GM20000 (cell line): ENCODE measurements at places on chromosomes 7 and 10.
A peak's percentile ranks its signal among the peaks of the same experiment; 100 is the strongest.

- peak; percentile 2 for DNase-seq
These were observed 54.1 kb upstream of the MKRN1 start for GRCh38 chr7:140533394-140533872.

- no peak for DNase-seq
These were observed 71.3 kb downstream of the CPEB3 start for GRCh38 chr10:92219559-92219958.

GRCh38 chr10:5281356-5281755, 83.4 kb upstream of the UCN3 start:
- no peak for DNase-seq

- no peak for DNase-seq
These were observed 73.0 kb downstream of the CTBP2 start for GRCh38 chr10:125087191-125087896.

- DNase-seq, result no peak
These were observed 6.8 kb downstream of the PLAU start for GRCh38 chr10:73917566-73918305.

GRCh38 chr7:27210441-27211083, 10.7 kb upstream of the HOXA13 start:
- DNase-seq, result peak; percentile 83

GRCh38 chr7:66845379-66846095, 75.5 kb upstream of the TMEM248 start:
- no peak for DNase-seq

DNA sequence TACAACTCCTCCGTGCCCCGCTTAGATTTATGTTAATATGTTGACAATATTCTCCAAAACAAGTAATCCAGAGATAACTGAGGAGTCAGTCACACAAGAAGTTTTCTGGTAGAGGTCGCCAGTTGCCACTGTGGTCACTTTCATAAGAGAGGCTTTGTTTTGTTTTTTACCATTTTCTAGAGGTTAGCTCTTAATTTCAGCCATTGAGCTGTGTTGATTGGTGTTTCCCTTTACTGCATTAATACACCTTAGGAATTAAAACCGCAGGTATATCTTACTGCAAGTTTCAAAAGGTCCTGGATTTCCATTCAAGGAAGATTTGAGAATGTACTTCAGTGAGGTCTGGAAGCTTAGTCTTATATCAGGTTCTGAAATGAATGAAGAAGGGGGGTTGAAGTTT, 3.5 kb downstream of the BMI1 start:
- DNase-seq, result peak; percentile 19

- DNase-seq, result no peak
These were observed 44.6 kb downstream of the FGFR2 start for GRCh38 chr10:121553511-121554264.

DNA sequence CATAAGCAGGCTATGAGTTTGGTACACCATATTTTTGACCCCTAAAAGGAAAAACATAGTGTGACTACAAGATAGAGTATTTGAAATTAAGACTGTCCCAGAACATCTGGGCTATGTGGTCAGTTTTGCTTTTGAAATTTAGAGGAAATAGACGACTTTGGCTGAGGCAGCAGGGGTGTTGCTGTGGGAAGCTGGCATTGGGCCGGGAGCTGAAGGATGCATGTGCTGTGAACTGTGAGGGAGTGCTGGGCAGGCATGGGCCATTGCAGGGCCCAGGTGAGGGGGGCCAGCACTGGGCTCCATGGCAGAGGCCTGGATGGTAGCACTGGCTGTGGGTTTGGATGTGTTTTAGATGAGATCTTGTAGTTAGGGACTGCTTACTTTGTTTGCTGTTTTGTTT, 168.3 kb downstream of the BMPER start:
- no peak for DNase-seq

GRCh38 chr7:99855236-99855635, 21.6 kb downstream of the OR2AE1 start:
- no peak for DNase-seq

DNA sequence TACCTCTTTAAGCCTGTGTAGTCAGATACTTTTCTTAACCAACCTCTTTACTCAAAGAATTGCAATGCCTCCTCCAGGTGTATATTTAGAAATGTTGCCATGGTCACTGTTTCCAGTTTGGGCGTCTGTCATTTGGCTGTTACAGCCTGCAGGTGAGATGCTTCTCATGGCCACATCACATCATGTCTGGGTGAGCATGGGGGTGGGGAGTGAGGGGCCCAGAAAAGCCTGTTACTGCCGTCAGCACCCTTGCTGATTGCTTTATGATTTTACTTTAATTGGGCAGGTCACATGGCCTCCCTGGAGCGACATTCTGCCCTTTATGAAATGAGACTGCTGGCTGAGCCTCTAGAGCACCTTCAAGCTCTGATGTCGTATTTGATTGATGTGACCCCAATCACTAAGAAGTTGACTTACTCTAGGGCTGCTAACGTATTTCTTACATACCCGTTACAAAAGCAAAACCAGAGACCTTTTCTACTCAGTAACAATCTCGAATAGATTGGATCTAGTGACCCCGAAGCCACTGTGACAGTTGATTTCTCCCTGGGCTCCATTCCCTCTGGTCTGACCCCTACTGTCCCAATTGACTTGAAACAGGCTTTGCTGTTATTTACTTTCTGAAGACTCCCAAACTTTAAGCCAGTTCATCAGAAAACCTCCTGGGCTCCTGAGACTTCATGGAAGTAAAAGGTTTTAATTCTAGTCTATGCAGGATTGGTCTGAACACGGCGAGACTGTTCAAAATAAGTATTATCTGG, 60.7 kb downstream of the OTUD1 start:
- DNase-seq, result no peak

- DNase-seq, result no peak
These were observed 97.1 kb downstream of the TFEC start for GRCh38 chr7:115933471-115933870.

GRCh38 chr10:110218632-110219031, 11.2 kb downstream of the MXI1 start:
- no peak for DNase-seq

GRCh38 chr10:22005763-22006162, 2.2 kb upstream of the DNAJC1 start:
- DNase-seq, result no peak

DNA sequence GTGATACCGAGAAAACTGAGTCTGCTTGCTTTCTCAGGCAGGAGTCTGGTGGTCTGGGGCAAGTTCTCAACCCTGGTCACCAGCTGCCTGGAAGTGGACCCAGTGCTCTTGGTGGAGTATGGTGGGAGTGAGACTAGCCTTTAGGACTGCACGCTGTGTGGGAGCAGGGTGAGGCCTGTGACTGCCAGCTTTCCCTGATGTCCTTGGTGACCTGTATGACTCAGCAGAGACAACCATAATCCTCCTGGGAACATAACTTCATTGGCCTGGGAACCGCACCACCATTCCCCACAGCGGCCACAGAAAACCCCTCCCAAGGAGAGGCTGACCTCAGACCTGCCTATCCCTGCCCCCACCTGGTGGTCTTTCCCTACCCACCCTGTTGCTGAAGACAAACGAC, 139.5 kb upstream of the CHRM2 start:
- DNase-seq, result no peak

DNA sequence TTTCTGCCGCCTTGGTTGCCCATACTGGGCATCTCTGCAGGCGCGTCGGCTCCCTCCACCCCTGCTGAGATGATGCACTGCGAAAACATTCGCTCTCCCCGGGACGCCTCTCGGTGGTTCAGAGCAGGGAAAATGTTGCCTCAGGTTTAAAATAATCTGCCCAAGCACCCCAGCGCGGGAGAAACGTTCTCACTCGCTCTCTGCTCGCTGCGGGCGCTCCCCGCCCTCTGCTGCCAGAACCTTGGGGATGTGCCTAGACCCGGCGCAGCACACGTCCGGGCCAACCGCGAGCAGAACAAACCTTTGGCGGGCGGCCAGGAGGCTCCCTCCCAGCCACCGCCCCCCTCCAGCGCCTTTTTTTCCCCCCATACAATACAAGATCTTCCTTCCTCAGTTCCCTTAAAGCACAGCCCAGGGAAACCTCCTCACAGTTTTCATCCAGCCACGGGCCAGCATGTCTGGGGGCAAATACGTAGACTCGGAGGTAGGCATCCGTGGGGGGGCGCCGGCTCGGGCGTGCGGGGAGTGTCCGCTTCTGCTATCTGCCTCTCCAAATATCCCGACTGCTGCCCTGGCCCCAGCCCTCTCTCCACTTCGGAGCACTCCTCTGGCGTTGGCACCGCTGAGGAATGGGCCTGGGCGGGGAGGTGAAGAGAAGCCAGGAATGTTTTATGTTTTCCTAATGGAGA, at the start of gene CAV1:
CAV1 (plus strand) TSS at position 428 of the 689 bp plus-strand sequence; CDS start at position 455, 27 bp downstream.
- peak; percentile 61 for DNase-seq

- DNase-seq, result no peak
These were observed 4.9 kb downstream of the PCOLCE start for GRCh38 chr7:100607111-100607510.

DNA sequence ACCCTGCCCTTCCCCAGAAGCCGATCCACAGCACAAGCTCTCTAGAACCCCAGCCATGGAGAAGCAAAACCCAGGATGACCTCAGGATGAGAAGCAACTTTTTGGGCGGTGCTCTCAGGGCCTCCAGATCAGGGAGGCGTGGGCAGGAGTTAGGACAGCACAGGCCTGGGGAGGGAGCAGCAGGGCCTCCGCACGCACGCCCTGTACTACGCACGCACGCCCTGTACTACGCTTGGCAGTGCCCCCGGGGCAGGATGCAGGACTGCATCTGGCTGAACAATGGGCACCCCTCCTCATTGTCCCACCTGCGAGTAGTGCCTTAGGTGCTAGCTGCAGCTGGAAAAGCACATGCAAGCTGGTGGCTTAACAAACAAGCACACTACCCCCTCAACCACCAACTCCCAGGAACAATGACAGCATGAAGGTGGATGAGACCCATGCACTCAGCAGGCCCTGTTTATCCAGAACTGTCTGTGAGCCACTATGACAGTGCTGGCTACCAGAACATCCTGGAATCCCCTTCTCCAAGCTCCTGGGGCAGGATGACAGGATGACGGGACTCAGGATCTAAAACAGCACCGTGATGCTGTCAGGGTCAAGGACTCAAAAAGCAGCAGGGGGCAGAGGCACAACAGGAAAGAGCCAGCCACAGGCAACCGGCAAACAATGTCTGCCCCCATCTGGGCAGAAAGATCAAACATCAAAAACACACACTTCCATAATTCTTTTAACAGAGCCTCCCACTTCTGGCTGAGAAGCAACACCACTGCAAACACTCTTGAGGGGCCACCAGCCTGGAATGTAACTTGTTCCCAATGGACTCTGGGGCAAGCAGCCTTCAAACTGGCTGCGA, 11.8 kb downstream of the PODXL start:
- DNase-seq, result no peak

GRCh38 chr10:74645692-74646091, 180.7 kb upstream of the KAT6B start:
- no peak for DNase-seq

GRCh38 chr10:65348637-65349036, 1577.2 kb upstream of the LRRTM3 start:
- no peak for DNase-seq

GRCh38 chr10:76577455-76577854, 1060.2 kb downstream of the KCNMA1 start:
- DNase-seq, result no peak
